Esophagus squamous epithelium (tissue), 5 donors: ENCODE measurements at places on chromosomes 1 and 21. TPM values are rescaled to one million over a fixed set of nuclear protein-coding genes. Genes with fewer than 3 reads are reported as not detected.

OR6K3 gene
- not detected for total RNA-seq

CRYAA gene
- not detected for total RNA-seq

CSF3R gene
- total RNA-seq, result 10.0 TPM

GLIS1 gene
- 0.57 TPM for total RNA-seq

SERPINC1 gene
- not detected for total RNA-seq

LIN28A gene
- total RNA-seq, result not detected

RPE65 gene
- total RNA-seq, result not detected

RAP1GAP gene
- 6.8 TPM for total RNA-seq

GSTM4 gene
- total RNA-seq, result 13.5 TPM

GRCh38 chr1:22376976-22377375, 74.7 kb upstream of the ZBTB40 start:
- H3K27me3 ChIP-seq, result no peaks in the 10 kb centered on the region
- no peak overlapping the region for H3K4me3 ChIP-seq
- H3K4me1 ChIP-seq, result no peaks in the 10 kb centered on the region
- DNase-seq, result no peak

DNA sequence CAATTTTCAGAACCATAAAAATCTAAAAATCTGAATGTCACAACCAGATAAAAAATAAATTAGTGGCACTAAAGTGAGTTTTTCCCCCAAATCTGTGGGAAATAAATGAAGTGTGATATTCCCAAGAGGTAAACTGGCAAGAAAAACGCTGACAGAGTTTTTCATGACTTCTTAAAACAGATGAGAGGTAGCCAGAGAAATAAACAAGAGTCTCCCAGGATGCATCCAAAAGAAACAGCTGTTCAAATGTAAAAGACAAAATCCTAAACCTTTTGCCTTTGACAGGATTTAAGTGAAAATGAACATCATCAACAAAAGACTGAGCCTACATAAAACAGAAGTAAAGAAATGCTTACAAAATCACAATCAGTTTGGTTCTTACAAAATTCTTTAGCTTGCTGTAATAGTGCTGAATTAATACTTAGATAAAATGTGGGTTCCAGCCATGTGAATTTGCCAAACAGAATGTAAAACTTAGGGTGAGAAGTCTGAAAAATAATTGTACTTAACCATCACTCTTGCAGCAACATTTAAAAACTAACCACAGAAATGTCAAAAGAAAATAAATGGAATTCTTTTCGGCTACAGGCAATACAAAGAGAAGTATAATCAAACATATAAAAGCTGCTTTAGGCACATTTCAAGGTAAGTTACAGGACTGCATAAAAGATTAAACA, 133.6 kb downstream of the EIF4G3 start:
- no peaks in the 10 kb centered on the region for H3K4me1 ChIP-seq
- no peaks in the 10 kb centered on the region for H3K27me3 ChIP-seq
- H3K27ac ChIP-seq, result no peak overlapping the region
- no peak overlapping the region for H3K4me3 ChIP-seq
- no peaks in the 10 kb centered on the region for H3K36me3 ChIP-seq
- no peak for DNase-seq

GRCh38 chr1:104073463-104073902, 323.8 kb downstream of the AMY1C start:
- no peaks in the 10 kb centered on the region for H3K4me1 ChIP-seq
- H3K36me3 ChIP-seq, result no peaks in the 10 kb centered on the region
- no peak overlapping the region for H3K27ac ChIP-seq
- H3K4me3 ChIP-seq, result no peak overlapping the region

GRCh38 chr1:189275796-189276195, 1201.9 kb downstream of the BRINP3 start:
- H3K36me3 ChIP-seq, result no peaks in the 10 kb centered on the region
- no peaks in the 10 kb centered on the region for H3K27me3 ChIP-seq
- H3K4me1 ChIP-seq, result no peaks in the 10 kb centered on the region
- DNase-seq, result no peak
- no peak overlapping the region for H3K4me3 ChIP-seq
- H3K27ac ChIP-seq, result no peak overlapping the region

DNA sequence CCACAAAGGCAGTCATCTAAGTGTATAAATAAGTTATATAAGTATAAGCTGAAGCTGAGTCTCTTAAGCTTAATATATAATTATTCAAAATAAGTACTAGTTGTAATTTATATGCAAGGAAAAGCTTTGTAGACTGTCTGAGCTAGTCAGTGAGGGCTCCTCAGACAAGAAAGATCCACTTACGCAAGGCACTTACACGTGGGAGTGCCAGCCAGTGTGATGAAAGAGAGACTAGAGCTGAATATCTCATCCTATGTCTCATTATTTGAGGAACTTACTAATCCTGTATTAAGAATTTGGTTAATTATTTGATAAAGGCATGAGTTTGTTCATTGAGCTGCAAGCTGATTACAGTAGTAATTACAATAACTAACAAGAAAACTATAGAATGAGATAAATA, 146.9 kb downstream of the PDE4B start:
- no peak overlapping the region for H3K4me3 ChIP-seq
- no peaks in the 10 kb centered on the region for H3K36me3 ChIP-seq
- no peak overlapping the region for H3K27ac ChIP-seq
- H3K27me3 ChIP-seq, result no peaks in the 10 kb centered on the region
- DNase-seq, result no peak
- no peaks in the 10 kb centered on the region for H3K4me1 ChIP-seq

- H3K27ac ChIP-seq, result no peak overlapping the region
- no peaks in the 10 kb centered on the region for H3K4me1 ChIP-seq
- H3K36me3 ChIP-seq, result no peaks in the 10 kb centered on the region
- no peak overlapping the region for H3K4me3 ChIP-seq
These were observed 207.7 kb upstream of the KAZN start for GRCh38 chr1:14390816-14391215.

- H3K4me1 ChIP-seq, result no peaks in the 10 kb centered on the region
- H3K36me3 ChIP-seq, result no peaks in the 10 kb centered on the region
- no peak for DNase-seq
These were observed 909.4 kb downstream of the ADGRL2 start for GRCh38 chr1:82710091-82710490.

GRCh38 chr1:176803596-176803995, 340.6 kb downstream of the PAPPA2 start:
- DNase-seq, result no peak
- H3K4me1 ChIP-seq, result no peaks in the 10 kb centered on the region
- no peaks in the 10 kb centered on the region for H3K36me3 ChIP-seq
- no peak overlapping the region for H3K27ac ChIP-seq
- no peaks in the 10 kb centered on the region for H3K27me3 ChIP-seq

DNA sequence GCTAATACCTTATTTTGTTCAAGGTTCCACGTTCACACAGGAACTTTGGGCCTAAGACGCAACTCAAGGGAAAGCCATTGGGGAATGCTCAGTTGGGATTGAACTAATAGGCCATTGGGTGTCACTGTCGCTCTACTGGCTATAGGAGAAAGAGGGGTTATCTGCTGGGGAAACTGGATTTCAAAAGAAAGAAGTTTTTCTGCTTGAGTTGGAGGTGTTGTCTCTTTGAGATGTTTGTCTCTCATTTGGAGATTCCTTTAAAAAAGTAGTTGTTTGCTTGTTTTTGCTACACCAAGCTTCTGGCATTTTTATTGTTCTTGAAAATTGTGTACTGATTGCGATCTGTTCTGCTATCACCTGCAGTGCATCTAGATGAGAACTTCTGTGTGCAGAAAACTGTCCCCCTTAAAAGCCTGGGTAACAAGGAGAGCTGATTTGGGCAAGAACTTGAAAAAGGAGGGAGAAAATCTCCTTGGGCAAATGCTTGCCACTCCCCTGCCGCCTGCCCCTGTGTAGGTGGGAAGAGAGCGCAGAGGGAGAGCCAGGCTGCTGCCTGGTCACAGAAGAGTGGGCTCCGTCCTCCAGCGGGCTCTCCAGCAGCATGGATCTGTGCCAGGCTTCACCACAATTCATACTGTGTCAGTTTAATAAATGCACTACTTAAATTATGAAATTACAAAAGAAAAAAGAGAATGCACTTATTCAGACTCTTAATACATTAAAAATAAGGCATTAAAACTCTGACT, 39.9 kb downstream of the PEX14 start:
- DNase-seq, result no peak
- H3K4me1 ChIP-seq, result peaks cover 35% of the 10 kb centered on the region

DNA sequence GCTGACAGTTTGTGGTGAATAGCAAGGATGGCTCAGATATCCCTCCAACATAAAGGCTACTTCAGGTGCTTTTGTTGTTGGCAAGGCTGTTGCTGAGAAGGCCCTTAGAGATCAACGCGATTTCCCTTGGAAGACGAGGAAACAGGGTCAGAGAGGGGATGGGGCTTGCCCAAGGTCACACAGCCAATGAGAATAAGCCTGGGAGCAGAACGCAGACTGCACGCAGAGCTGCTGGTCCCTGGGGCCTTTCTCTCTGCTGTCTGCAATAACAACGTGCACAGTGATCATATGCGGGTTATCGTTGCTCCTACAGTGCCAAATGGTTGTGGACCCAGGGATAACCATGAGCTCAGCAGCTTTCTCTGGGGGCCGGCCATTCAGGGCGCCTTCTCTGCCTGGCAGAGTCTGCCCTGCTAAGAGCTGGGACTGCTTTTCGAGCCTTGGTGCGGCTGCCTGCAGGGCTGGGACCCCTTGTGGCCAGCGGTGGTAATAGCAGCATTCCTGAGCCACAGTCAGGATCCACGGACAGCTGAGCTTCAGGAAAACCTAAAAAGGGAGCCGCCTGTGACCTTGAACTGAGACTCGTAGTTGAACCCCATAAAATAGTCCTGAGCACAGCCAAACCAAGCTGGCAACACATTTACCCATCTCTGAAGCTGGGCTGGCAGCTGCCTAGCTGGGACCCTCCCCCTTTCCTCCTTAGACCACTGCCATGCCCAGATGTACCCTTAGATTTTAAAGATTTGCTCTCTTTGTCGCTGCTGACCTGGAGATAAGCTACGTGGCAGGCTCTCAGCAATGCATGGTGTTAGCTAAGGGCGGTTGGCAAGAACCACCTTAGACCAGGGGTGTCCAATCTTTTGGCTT, 39.8 kb downstream of the HTR6 start:
- no peak overlapping the region for H3K27ac ChIP-seq
- H3K27me3 ChIP-seq, result no peaks in the 10 kb centered on the region
- peaks cover 14% of the 10 kb centered on the region for H3K4me1 ChIP-seq
- H3K4me3 ChIP-seq, result no peak overlapping the region
- no peaks in the 10 kb centered on the region for H3K36me3 ChIP-seq

DNA sequence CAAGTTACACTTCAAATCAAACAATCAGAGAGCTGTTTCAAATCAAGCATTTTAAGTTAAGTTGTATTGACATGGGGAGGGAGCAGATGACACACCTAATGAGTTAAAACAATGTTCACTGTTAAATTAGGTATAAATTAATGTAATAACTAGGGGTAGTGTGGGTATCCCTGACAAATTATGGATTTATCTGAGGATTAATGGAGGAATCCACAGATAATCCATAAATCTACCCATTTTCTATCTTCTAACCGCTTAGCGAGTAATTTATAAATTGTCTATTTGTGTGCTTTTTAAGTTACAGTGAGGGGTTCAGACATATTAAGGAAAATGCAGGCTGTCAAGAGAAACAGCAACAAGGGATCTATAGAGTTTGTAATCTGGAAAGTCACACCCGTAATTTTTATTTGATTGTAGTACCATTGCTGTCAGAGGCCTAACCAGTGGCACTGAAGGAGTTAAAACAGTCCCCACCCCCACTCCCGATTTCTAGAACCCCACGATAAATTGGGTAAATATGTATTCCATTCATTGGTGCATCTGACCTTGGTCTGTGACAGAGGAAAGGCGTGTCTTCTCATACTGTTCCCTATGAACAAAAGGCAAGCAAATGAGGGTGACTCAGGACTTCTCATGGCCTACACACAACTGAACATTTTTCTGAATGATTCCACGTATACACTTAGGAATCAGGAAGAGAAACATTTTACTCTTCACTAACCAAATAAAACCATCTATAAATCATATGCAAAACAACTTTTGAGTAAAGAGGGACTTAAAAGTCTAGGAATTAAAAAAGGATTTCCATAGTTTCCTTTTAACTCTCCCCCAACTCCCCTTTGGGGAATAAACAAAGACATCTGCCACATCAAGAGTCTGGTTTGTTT, 7.4 kb downstream of the IRF2BP2 start:
- no peaks in the 10 kb centered on the region for H3K27me3 ChIP-seq
- peaks cover 6% of the 10 kb centered on the region for H3K36me3 ChIP-seq
- H3K4me3 ChIP-seq, result peak overlapping the region; percentile 70

GRCh38 chr1:15722411-15722810, 13.6 kb upstream of the SLC25A34 start:
- no peak for DNase-seq
- no peak overlapping the region for H3K27ac ChIP-seq
- no peaks in the 10 kb centered on the region for H3K4me1 ChIP-seq
- peaks cover 100% of the 10 kb centered on the region for H3K36me3 ChIP-seq
- no peaks in the 10 kb centered on the region for H3K27me3 ChIP-seq

DNA sequence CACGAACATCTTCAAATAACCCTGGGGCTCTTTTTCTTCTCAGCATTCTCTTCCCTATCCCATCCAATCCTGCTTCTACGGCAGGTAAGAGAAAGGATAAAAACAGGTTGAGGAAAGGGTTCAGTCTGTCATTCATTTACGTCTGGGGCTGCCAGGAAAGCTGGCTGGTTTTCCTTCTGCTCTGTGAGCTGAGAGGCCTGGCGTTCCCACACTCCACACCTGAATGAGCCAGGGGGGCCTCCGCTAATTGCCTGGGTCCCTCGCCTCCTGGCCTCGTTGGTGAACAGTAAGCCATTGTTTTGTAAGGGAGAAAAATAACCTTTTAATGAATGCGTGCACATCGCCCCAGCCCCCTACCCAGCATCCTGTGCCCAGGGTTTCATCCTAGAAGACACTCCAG, 70.8 kb upstream of the SIM2 start:
- no peaks in the 10 kb centered on the region for H3K36me3 ChIP-seq
- no peaks in the 10 kb centered on the region for H3K4me1 ChIP-seq
- DNase-seq, result no peak
- no peaks in the 10 kb centered on the region for H3K27me3 ChIP-seq

DNA sequence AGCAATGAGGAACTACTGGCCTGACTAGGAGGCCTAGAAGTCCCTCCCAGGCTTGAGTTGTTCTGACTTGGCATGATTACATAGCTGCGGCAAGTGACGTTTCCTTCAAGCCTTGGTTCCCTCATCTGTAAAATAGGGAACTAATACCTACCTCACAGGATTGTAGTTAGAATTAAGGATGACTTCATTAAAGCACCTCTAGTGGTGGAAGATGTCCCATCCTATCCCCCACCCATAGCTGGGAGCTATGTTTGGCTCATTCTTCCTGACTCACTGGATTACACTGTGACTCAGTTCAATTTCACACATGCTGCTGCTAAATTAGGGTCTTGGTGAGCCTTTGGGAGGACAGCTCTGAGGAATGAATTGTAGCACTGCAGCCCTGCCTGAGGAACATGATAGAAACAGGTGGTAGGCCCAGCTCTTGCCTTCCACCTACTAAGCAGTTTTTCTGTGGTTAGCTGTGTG, 6.0 kb upstream of the SHISA4 start:
- no peaks in the 10 kb centered on the region for H3K36me3 ChIP-seq
- peak overlapping the region; percentile 72 for H3K27ac ChIP-seq
- peaks cover 28% of the 10 kb centered on the region for H3K4me1 ChIP-seq
- no peak overlapping the region for H3K4me3 ChIP-seq
- no peak for DNase-seq

GRCh38 chr21:42683371-42684108, 30.1 kb downstream of the PDE9A start:
- DNase-seq, result no peak
- no peaks in the 10 kb centered on the region for H3K4me1 ChIP-seq
- no peaks in the 10 kb centered on the region for H3K27me3 ChIP-seq
- no peak overlapping the region for H3K27ac ChIP-seq
